ENCODE measurements at places on chromosomes 1 and 21.

DNA sequence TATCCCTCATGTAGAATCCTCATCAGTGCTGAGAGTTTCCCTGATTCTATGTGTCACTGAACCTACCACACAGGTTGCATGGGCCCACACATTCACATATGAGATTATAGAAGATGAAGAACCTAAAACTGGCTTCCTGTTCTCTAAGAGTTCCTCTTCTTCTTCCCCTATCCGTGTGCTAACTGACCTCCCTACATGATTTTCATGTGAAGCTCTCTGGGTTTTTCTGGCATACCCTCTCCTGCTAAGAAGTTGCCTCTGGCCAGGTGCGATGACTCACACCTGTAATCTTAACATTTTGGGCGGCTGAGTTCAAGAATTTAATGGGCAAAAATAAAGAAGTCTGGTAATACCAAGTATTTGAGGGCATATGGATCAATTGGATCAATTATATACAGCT is 5.5 kb upstream of the CD244 start:
- DNase-seq = no peak

DNA sequence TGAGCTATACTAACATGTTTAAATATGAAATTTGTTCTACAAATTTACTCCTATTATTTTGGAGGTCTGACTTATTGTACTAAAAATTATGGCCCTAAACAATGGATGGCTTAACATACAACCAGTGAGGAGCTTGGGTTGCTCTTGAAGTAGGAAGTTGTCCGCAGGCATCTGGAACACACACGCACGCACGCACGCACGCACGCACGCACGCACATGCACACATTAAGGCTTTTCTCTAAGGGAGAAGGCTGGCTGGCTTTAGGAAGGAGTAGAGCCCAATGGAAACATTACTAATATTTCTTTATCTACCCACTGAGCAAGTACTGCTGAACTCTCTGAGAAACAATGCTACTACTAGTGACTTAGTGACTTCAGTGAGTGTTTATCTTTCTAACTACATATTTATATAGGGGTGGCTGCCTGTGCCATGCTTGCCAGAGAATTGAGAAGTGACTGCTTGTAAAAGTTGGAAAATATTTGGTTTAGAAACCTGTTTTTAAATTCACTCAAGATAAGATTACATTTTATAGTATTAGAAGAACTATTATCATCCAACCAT is 16.2 kb upstream of the ARHGAP29 start:
- DNase-seq = no peak

DNA sequence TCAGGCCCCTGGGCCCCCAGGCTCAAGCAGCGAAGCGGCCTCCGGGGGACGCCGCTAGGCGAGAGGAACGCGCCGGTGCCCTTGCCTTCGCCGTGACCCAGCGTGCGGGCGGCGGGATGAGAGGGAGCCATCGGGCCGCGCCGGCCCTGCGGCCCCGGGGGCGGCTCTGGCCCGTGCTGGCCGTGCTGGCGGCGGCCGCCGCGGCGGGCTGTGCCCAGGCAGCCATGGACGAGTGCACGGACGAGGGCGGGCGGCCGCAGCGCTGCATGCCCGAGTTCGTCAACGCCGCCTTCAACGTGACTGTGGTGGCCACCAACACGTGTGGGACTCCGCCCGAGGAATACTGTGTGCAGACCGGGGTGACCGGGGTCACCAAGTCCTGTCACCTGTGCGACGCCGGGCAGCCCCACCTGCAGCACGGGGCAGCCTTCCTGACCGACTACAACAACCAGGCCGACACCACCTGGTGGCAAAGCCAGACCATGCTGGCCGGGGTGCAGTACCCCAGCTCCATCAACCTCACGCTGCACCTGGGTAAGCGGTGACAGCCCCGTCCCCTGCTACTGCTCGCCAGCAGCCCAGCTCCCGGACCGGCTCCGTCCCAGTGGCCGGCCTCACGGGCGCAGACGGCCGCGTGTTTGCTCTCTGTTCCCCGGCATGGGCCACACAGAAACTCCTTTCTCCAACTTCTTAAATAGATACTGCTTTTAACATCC is 539 bp downstream of the LAMC1 start:
- DNase-seq = peak; percentile 1

GRCh38 chr21:35400233-35400939 is 351.3 kb upstream of the RUNX1 start:
- no peak for DNase-seq

DNA sequence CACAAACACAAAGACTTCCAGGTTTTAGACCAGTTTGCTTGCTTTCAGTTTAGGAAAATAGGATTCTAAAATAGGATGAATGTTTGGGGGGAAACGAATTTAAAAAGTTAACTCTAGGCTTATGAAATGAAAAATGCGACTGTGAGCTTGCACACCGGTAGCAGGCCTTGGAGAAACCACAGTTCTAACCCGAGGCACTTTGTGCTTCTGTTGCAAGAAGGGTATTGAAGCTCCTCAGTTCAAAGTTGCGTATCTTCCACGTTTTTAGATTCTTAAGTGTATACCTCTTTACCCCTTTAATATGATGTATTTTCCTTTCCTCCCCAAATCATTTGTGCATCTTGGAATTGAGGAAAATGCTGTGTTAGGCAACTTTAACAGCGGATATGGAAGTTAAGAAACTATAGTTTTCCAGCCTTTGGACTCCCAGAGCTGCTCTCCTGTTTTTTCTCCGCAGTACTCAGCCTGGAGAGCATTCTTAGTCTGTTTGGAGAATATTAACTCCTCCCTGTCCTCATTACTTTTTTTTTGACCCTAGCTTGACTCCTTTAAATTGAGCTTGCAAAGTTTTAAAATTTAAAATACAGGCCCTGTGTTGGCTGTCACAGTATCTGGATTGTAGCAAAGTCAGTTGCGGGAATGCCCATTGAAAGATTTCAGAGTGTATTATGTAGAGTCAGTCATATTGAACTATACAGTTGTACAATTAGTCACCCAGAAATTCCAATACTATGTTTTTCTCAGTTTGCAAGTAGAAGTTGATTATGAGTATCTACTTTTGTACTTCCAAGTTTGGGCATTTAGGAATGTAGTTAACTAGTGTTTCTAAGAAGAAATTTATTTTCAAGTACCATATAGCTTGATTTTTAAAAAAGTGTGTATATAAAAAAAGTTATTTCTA is 2.6 kb downstream of the MRPS6 start:
- DNase-seq = no peak

GRCh38 chr1:15321601-15322000 is 74.6 kb downstream of the FHAD1 start:
- DNase-seq = no peak

- DNase-seq = no peak
Measured at GRCh38 chr1:44677201-44677766, 2.8 kb downstream of the ARMH1 start.

- no peak for DNase-seq
Measured at GRCh38 chr1:190344454-190344853, 133.2 kb downstream of the BRINP3 start.

GRCh38 chr1:187627516-187627915 is 798.8 kb downstream of the PLA2G4A start:
- DNase-seq = no peak

GRCh38 chr1:92619466-92620189 is 132.9 kb upstream of the GFI1 start:
- DNase-seq = no peak

GRCh38 chr1:53120659-53121058 is 21.8 kb downstream of the SLC1A7 start:
- no peak for DNase-seq

DNA sequence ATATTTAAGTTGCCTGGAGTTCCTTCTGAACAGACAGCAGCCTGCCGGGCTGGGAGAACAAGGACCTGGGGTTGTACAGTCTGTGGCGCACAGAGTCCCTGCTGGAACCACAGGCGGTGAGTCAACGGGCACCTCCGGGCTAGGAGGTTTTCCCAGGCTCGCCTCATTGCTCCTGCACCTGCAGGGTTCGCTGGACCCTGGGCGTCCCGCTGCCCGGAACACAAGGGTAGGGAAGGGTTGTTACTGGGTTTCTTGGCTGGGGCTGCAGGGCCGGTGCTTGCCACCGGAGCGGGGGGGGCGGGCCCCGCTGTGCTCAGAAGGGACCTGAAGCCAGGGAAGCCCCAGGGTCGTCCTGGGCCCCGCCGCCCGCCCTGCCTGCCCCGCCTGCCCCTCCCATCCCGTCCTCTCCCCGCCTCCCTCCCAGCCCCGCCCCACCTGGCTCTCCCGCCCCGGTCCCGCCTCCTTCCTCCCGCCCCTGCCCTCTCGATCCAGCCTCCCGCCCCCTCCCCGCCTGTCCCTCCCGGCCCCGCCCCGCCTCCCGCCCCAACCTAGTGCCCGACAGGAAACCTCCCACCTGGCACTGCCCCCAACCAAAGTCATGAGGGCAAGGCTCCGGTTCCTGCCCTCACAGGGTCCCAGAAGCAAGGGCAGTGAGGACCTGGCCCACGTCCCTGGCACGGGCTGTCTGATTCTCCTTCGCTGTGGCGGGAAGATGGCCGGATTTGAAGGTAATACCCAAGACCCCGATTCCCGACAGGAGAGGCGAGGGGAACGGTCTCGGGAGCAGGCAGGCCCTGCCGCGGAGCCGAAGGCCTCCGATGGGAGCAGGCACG is 6.8 kb downstream of the JMJD4 start:
- no peak for DNase-seq

DNA sequence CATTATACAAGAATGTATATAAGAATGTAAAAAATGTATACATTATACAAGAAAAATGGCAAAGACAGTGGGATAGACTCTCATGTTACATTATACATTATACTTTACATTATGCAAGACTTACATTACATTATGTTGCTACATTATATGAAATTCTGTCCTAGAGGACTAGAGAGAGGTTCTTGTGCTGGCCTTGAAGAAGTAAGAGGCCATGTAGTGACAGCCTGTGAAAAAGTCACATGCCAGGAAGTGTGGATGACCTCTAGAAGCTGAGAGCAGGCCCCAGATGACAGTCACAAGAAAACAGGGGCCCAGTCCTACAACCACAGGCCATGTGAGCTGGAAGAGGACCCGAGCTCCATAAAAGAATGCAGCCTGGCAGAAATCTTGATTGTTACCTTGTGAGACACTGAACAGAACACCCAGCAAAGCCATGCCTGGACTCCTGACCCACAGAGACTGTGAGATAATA is 30.5 kb upstream of the AHCYL1 start:
- no peak for DNase-seq

DNA sequence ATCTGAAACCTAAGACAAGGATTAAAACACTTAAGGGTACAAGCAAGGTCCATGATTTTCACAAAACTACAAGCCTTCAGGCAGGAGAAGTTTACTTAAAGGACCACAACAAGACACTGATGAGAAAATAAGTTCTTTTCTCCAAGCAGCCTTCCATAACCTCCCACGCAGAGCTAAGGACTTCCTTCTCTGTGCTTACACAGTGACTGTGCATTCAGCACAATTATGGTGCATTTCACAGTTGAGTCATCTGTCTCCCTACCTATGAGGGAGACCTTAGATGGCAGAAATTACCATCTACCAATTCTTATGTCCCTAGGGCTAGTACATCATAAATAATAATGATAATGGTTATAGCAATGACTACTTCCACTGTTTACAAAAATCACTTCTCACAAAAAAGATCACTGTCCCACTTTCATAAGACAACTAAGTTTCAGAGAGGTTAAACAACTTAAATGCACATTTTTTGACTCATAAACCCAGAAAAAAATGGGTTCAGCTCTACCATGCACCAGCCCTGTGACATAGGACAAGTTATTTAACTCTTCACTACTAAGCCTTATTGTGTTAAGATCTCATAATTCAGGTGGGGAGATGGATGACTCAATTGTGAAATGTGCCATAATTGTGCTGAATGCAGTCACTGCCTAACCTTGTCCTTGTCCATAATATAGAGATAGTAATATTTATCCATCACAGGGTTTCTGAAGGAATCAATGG is 45.3 kb downstream of the TARBP1 start:
- no peak for DNase-seq

Measured in stimulated activated CD8-positive, alpha-beta memory T cell treated with anti-CD3 and anti-CD28 coated beads, Interleukin-4, amount 100 ng/mL, for 4 hours (primary cell).